ENCODE measurements at places on chromosomes 12 and 14.

DNA sequence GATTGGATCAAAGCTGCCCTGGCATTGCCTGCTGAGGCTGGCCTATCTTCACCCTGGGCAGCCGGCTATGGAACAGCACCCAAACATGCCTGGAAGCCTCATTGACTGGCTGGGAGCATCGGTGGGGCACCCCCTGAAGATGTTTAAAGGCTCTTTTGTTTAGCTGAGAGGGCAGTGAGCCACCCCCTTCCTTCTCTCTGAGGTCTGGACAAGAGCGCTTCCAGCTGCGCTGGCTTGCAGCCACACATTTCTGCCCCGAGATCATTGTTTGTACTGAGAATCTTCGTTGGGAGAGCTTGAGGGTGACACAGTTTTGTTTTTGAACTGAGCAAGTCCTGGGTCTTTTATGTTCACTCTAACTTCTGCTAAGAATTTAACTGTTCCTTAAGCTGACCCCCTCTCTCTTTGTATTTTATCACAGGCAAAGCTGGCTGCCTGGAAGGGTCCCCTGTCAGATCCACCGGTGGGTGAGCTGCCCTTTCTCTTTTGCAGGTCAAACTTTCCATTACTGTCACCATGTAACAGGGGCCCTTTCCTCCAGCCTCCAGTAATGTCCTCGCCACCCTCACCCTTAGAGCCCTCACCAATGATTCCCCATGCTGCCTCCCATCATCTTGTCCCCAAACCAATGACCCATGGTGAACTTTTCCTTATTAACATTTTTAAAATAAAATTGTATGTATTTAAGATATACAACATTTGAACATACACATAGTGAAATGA lies 212.2 kb downstream of the KIF26A start:
- DNase-seq, result peak; percentile 13

GRCh38 chr12:21599143-21599999 lies 5.3 kb downstream of the GYS2 start:
- no peak for DNase-seq

DNA sequence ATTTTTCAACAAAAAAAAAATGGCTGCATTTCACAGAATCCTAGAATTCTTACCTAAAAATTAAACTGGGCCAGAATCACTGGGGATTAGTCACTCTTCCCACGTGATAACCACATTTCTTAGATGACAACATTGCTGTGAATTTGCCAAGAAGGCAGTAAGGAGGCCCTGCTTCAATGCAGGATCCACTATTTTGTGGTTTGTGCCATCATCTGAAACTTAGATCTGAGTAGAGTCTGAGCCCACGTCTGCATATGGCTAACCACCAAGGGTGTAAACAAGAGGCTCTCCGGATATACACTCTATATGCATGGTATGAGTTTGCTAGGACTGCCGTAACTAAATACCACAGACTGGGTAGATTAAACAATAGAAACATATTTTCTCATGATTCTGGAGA lies 24.4 kb upstream of the TBX5 start:
- DNase-seq, result no peak

DNA sequence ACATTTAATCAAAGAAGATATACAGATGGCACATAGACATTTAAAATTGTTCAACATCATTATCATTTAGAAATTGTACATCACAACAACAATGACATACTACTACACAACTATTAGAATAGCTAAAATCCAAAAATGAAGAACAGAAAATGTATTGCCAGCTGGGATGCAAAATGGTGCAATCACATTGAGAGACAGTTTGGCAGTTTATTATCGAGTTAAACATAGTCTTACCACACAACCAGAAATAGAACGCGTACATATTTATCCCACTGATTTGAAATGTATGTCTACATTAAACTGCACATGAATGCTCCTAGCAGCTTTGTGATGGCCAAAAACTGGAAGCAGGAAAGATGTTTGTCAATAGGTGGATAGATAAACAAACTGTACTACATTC lies 791.5 kb upstream of the MGAT4C start:
- DNase-seq, result no peak

DNA sequence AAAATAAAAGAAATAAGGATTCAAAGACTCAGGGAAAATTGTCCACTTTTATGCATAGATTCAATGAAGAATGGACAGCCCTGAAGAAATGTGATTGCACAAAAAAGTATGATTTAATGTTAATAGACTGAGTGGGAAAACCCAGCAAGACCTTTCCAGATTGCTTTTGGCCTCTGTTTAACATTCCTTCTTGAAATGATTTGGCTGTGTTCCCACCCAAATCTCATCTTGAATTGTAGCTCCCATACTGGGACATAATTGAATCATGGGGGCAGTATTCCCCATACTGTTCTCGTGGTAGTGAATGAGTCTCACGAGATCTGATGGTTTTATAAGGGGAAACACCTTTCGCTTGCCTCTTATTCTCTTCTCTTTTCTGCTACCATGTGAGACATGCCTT lies 1316.9 kb upstream of the SEL1L start:
- DNase-seq, result no peak

GRCh38 chr14:53004976-53005375 lies 54.1 kb upstream of the FERMT2 start:
- DNase-seq, result no peak

DNA sequence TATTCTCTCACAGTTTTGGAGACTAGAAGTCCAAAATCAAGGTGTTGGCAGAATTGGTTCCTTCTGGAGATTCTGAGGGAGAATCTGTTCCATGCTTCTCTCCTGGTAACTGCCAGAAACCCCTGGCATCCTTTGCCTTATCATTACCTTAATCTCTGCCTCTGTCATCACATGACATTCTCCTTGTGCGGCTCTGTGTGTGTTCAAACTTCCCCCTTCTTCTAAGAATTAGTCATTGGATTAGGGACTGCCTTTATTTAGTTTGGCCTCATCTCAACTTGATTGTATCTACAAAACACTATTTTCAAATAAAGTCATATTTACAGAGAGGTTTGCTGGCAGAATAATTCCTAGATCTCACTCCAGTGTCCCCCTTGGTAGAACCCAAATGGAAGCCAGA lies 68.9 kb downstream of the ZNF641 start:
- no peak for DNase-seq

- no peak for DNase-seq
Observed at GRCh38 chr14:64450255-64450654, 15.0 kb upstream of the AKAP5 start.

- DNase-seq, result no peak
Observed at GRCh38 chr12:93387780-93388179, 10.1 kb downstream of the NUDT4 start.

DNA sequence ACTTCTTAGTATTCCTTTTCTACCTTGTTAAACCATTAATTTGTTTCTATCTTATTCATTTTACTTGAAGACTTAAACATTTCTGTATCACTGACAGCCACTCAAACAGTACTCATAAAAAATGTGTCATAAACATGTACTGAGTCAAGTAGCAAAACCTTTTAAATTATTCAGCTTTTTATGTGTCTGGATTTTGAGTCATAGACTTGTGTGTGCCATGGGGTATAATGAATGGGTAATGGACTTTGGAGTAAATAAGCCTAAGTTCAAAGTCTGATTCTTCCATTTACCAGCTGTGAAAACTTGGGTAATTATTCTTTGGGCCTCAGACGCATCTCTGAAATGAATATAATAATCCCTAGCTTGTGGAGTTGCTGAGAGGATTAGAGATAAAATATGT lies 199.0 kb downstream of the RAD51B start:
- DNase-seq, result no peak

DNA sequence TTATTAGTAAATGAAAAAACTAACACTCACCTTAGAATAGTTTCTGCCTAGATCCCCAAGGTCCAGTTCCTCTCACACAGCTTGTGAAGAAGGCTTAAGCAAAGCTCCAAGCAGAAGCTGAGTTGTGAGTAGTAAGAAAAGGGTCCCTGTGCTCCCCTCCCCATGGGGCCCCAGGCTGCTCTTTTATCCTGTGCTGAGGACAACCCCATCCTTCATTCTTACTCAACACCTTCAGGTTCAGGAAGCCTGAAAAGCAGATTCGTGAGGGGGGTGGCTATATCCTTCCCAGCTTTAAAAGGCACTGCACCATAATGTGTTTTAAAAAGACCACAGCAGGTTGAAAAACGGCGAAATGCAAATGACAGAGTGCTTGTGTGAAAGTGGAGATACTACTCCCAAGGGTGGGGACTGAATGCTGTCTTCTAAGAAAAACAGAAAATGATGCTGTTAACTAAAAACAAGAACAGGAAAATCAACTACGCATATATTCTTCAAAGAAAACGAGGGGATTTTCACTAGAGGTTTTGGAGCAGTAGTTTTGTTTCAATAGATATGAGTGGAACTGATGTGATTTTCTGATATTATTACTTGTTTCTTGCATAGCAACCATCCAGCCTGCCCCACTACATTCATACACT lies 182.7 kb downstream of the KTN1 start:
- no peak for DNase-seq

DNA sequence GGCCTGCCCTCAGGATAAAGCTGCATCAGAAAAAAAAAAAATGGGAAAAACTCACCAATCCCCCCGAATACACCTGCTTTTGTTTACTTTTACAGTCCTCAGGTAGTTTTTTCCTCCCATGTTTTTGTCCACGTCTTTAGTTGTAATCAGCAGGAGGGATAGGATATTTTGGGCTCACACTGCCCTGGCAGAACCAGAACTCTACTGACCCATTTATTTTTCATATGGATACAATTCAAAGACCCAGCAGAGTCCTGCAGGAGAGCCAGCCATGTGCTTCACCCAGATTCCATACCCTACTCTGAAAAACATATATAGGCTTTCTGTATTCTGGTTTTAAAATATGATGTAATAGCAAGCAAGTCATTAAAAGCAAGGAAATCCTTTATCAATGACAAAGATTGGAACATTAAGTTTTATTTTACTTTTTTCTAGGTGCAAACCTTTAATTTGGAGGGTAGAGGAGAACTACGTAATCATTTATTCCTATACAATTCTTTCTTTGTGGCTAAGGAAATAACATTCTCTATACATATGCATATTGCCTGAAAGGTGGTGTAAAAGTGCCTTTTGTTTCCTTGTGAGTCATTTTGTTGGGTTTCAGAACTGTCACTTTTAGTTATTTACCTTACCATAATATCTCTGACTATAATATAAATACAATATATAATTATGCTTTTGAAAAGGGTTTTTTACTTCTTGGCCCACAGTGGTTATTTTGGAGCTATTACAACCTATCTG lies 19.1 kb downstream of the DACT1 start:
- DNase-seq, result no peak

DNA sequence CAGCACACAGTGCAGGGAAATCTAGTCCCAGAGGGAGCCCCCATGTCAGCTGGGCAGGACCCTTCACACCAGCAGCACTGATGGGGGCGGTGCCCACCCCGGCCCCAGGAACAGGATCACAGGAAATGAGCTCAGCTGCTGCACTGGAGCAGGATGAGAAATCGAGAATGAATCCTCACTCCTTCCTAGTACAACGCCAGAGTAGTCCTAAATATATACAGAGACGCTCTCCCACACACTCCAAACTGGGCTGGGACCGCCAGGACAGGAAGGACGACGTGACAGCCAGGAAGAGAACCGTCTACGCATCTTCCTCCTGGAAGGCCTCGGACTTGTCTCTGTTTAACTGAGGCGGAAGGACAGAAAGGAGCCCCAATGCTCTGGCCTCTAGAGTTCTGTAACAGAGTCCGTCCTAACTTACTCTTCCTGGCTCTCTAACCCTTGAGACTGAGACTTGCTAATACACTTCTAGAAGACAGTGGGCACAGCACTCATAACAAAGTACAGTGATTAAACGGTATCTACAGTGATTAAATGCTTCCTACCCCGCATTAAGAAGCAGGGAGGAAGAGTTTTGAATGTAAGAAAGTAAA lies 33.4 kb downstream of the CDC42BPB start:
- no peak for DNase-seq

GRCh38 chr12:20374795-20375194 lies 6.5 kb downstream of the PDE3A start:
- no peak for DNase-seq

- DNase-seq, result peak; percentile 88
Observed at GRCh38 chr12:42237052-42237852, 796 bp downstream of the YAF2 start.

- no peak for DNase-seq
Observed at GRCh38 chr14:68664225-68664681, 128.6 kb downstream of the ZFP36L1 start.

DNA sequence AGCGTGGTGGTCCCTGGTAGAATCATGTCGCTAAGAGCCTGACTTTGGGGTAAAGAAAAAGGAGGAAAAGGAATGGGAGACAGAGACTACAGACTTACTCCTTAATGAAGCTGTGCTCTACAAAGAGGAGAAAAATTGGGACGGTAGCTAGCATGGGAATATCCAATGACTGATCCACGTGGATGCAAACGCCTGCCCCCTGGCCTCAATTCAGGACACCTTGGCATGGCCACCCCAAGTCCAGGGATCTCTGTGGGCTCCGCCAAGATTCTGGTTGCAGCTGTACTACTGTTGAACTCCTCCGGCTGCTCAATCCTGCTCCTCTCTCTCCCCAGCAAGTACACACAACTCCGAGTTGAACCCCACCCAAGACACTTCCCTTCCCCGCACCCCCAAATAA lies 70.5 kb upstream of the DIO3 start:
- DNase-seq, result no peak

DNA sequence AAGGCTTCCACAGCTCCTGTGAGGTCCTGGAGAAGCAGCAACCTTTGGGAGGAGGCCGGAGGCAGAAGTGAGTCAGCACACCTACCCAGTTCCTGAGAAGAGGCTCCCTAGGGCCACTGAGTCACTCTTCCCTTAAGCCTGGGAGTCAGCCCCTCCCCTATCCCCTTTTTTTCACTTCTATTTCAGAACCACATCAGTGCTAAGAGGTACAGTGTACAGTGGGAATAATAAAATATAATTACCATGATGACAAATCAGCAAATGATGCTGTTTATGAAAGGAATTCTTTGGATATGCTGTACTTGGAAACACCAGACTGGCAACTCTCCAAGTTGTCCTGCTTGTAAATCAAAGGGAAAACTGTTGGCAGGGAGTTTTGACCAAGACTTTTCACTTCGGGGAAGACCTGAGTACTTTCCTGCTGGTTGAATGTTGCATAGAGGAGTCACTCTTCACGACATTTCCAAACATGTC lies 7.8 kb upstream of the TBPL2 start:
- DNase-seq, result peak; percentile 43

- no peak for DNase-seq
Observed at GRCh38 chr12:8664228-8664913, 1.7 kb upstream of the MFAP5 start.

- DNase-seq, result no peak
Observed at GRCh38 chr14:34122081-34122480, 171.2 kb upstream of the EGLN3 start.

GRCh38 chr12:93186131-93186530 lies 191.6 kb upstream of the NUDT4 start:
- no peak for DNase-seq

DNA sequence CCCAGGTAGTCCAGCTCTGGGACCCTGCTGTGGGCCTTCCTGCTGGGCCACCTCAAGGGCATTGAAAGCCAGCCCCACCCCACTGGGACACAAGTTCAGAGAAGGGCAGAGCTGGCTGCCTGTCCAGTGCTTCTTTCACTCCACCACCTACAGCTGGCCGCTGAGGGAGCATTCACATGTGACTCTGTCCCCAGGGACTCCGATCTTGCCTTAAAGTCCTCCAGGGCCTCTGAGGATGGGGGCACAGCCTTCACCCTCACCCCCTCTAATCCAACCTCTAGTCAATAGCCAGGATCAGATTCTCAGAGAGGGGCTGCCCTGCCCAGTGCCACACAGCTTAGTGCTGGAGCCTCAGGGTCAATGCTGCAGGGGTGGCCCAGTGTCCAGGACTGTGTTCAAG lies 5.0 kb upstream of the CYP46A1 start:
- DNase-seq, result no peak
